Putamen (tissue), 1 donor: ENCODE measurements at places on chromosomes 2 and 18.

GRCh38 chr2:113711851-113712250 lies 44.6 kb downstream of the SLC35F5 start:
- no peak for DNase-seq

- no peak for DNase-seq
These were observed 121.8 kb downstream of the MTX2 start for GRCh38 chr2:176391148-176391419.

GRCh38 chr18:48997985-48998831 lies 47.4 kb upstream of the SMAD7 start:
- no peak for DNase-seq

DNA sequence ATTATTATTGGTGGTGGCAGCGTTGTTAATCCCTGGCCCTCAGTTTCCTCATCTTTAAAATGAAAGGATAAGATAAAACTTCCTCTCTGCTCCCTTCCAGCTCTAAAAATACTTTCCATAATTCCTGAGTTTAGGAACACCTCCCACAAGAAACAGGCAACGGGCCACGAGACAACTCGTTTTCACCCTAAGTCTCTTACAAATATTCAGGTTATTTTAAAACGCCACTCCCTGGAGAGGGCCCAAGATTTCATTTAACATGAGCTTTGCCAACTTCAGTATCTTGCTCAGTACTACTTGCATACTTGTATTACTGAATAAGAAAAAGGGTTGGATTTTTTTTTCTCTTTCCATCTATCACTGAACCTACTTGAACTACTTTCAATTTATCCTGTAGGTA lies 611.1 kb upstream of the FANCL start:
- DNase-seq = peak; percentile 7

DNA sequence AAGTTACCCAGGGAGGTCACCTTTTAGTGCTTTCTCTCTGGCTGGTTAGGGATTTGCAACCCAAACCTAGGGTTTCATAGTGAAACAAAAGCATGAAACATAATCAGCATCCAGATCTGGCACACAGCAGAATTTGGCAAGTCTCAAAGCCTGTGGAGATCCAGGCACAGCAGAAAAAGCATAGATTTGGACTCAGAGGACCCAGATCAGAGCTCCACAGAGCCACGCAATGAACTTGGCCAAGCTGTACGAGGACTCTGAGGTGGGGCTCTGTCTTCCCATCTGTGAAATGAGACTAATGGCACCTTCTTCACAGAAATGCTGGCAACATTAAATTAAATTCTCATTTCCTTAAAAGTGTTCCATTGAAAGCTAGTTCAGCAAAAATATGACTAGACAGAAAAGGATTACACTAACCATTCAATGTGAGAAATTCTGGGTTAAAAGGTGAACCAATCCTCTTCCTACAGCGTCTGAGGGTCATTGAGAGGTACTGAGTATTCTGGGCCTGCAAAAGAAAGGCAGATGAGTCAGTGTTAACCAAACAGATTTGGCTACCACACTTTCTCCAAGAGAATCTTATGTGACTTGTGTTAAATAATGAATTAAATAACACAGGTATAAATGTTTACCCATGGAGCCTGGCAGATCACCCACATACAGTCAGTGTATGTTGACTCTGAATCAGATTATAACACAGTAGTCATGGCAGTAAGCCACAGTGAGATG lies 266.3 kb downstream of the MREG start:
- DNase-seq = no peak

DNA sequence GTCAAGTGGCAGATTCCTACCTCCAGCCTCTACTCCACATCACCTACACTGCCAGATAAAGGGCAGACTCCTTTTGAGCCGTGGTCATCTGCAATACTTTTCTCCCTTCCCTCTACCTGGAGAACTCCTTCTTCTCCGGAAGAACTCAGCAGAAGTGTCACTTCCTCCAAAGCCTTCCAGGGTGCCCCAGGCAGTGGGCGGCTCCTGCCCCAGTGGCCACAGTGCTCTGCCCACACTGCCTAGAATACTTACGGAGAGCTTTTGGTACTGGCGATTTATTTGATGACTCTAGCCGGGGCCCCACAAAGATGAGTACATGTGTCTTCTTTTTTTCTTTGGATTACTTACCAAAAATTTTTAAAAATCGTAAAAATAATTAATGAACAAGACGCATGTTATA lies 39.7 kb downstream of the FOSL2 start:
- DNase-seq = no peak

GRCh38 chr2:173874894-173875237 lies 90.3 kb downstream of the SP3 start:
- DNase-seq = no peak

DNA sequence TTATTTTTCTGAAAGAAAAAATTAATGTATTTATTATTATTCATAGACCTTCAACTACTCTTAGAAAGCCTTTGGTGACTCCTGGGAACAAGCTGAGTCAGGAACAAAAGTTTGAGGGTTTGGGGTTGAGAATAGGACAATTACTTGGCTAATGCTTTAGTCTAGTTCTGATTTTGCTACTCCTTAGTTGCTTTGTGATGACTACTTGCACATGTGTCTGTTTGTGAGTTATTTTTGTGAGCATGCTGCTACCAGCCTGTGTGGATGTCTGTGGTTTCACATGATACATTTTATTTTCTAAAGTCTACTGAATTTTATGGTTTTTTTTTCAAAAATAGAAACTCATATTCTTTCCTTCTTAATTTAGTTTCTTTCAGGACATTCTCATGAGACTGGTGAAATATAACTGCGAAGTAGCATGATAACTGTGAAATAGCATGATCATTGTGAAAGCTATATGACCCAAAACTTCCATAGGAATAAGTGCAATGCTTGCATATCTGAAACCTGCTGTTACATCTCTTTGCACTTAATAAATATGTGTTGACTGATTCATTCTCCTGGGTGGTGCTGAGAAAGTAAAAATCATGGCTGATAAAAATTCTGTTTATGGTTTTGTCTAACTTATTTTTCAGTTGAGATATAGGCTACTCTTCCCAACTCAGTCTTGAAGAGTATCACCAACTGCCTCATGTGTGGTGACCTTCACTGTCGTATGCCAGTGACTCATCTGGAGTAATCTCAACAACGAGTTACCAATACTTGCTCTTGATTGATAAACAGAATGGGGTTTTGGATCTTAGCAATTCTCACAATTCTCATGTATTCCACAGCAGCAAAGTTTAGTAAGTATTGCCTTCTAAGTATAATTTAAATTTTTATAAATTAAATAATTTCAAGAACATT lies 17.9 kb upstream of the IL18R1 start:
- no peak for DNase-seq

- no peak for DNase-seq
These were observed 25.8 kb downstream of the CIDEA start for GRCh38 chr18:12279781-12280531.

GRCh38 chr2:20629581-20630171 lies 21.2 kb downstream of the HS1BP3 start:
- no peak for DNase-seq

GRCh38 chr2:158297120-158297519 lies 159.4 kb downstream of the CCDC148 start:
- DNase-seq = no peak

DNA sequence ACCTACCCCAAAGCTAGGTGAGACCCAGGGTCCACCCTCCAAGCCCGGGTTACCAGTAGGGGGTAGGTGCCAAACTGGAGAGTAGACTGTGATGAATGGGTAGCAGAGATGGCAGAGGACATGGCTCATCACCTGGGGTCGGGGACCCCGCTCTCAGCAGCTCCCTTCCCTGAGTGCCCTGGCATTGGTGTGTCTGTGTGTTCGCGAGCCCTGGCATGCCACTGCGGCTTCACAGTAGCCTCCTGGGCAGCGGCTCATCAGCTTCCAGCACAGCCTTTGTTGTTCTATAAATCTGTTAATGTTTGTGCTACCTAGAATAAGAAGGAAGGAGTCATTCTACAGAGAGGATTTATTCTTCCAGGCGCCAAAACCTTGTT lies 62.6 kb upstream of the ALPP start:
- DNase-seq = no peak

- DNase-seq = no peak
These were observed 50.5 kb upstream of the DLX2 start for GRCh38 chr2:172153156-172153555.

DNA sequence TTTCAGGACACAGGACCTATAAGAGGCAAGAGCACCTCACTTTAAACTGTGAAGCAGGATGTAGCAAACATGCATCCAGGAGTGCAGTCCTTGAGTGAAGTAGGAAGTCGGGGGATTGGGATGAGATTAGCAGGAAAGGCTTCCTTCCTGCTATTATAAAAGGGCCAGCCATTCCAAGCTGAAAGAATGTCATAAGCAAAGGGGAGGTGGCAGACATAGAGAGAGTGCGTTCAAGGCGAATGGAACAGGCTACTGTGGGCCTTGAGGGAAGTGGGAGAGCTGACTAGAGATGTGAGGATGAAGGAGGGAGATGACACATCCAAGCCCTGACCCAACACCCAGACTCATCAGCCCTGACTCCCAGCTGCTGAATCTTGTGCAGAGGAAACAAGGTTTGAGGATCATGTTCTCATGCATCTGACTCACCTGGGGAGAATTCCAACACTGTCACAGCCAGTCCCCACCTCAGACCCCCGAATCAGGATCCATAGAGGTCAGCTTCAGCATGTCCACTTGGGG lies 63.9 kb downstream of the GYPC start:
- no peak for DNase-seq

DNA sequence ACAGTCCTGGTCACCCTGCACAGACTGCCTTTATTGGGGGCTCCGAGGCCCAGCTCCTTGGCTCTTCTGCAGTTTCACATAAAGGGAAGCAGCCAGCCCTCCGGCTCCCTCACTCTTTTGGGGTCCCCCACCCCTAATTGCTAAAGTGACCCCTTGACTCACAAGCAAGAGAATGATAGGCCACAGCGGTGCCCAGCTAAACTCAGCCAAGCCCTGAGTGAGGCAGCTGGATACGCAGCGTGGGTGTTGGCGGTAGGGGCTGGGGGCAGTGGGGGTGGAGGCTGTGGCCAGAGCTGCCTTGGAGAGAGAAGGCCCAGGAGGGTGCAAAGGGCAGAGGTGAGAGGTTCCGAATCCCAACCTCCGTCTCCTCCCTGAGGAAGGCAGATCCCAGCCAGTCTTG lies 25.5 kb upstream of the ALPP start:
- DNase-seq = no peak

DNA sequence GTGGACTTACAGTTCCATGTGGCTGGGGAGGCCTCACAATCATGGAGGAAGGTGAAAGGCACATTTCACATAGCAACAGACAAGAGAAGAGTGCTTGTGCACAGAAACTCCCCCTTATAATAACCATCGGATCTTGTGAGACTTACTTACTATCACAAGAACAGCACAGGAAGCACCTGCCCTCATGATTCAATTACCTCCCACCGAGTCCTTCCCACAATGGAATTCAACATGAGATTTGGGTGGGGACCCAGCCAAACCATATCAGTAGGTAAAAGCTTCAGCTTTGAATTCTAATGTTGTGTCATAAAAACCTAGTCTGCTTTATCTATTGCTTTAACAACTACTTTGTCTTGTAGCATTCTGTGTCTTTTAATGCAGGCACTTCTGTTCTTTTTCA lies 140.4 kb upstream of the PIK3C3 start:
- no peak for DNase-seq

DNA sequence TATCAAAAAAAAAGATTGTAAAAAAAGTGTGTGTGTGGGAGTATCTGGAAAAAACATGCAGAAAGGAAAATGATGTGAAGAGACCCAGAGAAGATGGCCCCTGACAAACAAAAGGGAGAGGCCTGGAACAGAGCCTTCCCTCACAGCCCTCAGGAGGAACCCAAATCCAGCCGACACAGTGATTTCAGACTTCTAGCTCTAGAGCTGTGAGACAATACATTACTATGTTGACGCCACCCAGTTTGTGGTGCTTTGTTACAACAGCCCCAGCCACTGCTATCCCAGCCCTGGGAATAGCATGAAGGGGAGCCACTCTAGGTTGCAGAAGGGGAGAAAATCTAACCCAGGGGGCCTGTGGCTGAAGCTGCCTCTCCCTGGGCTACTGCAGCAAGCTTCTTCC lies 59.0 kb upstream of the ZBTB7C start:
- no peak for DNase-seq

- DNase-seq = peak; percentile 24
These were observed 25.7 kb downstream of the ABHD3 start for GRCh38 chr18:21678859-21679258.

GRCh38 chr2:67619204-67619603 lies 222.1 kb downstream of the ETAA1 start:
- DNase-seq = no peak

DNA sequence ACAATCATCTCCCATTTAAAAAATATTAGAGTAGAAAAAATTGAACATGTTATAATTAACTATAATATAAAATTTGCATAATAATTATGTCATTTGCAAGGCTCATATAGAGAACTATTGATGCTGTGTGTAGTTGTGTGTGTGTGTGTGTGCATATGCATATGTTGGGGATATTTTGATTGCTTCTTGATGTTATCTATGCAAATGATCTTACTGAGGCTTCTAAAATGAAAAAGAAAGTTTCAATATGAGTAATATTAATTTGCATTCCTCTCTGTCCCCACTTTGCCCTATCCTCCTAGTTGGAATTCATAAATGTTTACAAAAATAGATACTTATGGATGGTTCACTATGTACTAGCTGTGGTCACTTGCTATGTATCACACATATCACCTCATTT lies 523.3 kb downstream of the TRIB2 start:
- no peak for DNase-seq

DNA sequence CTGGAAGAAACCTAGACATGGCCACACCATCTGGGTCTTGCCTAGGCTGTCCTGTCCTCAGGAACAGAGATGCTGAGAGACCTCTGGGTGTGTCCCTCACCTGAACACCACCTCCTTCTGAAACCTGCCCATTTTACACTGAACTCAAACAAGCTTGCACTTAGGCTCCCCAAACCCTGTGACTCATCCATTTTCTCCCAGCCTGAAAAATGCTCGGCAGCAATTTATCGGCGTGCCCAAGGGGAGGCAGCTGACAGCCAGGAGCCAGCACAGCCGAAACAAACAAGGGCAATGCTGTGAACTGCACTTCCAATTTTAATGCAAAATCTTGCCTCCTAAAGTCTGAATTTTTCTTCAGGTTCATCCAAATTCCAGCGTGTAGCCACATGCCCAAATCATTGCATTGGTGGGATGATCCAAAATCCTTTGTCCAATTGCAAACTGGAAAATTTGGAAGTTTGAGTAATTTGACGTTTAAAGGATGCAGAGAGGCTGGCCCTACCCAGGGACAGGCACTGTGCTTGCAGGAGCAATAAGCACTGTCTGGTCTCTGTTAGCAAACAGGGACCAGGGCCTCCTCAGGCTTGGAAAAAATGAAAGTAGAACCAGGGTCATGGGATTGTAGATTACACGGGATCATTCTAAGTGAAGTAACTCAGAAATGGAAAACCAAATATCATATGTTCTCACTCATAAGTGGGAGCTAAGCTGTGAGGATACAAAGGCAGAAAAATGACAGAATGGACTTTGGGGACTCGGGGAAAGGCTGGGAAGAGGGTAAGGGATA lies 67.7 kb downstream of the GALNT14 start:
- DNase-seq = no peak

DNA sequence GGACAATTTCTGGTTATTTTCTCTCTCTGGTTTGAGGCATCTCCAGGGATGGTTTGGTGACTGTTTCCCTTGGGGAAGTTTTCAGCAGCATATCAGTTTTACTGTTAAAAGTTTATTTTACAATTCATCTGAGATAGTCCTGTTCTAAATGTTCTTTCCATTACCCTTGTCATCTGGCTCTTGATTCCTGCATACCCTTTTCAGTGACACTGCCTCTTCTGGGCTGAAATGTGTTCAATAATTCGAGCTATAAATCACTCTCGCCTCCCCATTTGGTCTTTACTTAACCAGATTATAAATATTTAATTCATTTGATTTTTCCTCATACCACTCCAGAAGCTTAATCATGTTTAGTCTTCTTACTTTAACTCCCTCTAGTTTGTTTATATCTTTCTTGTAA lies 9.5 kb downstream of the DCC start:
- no peak for DNase-seq

- DNase-seq = no peak
These were observed 206.4 kb upstream of the SLC39A10 start for GRCh38 chr2:195450552-195451113.
